ENCODE measurements at places on chromosomes 12 and 14.

DNA sequence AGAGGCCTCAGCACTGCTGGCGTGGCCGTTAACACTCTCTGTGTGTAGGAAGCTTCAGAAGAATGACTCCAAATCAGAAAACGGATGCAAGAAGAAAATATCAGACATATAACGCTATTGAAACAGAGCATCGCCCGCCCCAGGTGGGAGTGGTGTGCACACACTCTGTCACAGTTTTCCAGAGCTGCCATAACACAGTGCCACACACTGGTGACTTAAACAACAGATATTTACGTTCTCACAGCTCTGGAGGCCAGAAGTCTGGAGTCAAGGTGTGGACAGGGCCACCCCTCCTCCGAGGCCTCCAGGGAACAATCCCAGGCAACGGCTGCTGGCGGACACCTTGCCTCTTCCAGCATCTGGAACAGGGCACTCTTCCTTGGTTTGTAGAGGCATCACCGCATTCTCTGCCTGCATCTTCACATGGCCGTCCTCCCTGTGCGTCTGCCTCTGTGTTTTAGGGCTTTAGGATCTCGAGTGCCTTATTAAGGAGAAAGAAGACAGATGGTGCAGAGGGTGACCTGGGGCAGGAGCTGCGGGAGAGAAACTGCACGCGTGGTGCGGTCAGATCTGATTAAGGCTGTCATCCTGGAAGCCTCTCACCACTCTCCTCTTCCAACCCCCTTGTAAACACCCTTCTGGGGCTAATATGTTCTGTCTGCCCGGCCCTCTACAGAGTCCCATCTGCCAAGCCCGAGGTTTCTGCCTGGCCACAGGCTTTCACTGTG is 141.0 kb downstream of the SLC15A4 start:
- DNase-seq: no peak

- no peak for DNase-seq
Observed at GRCh38 chr12:122454250-122454721, 31.8 kb upstream of the CLIP1 start.

- DNase-seq: no peak
Observed at GRCh38 chr12:130572553-130572952, 143.5 kb downstream of the RIMBP2 start.

DNA sequence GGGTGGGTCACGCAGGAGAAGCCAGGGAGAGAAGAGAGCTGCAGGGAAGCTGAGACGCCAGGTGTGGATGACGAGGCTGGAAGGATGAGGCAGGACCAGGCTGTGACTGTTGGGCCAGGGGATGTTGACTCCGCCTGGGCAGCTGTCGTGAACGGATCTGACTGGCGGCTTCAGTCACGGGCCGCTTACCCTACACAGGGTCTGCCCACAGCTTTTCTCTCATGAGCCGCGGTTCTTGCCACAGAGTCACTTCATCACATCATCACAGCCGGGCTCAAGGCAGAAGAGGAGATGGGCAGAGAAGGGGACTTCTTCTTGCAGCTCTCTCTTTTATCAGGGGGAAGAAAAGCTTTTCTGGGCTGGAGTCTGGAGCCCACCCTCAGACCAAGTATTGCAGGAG is 7.7 kb downstream of the CLBA1 start:
- no peak for DNase-seq

- DNase-seq: no peak
Observed at GRCh38 chr12:29737644-29738043, 46.1 kb downstream of the TMTC1 start.

DNA sequence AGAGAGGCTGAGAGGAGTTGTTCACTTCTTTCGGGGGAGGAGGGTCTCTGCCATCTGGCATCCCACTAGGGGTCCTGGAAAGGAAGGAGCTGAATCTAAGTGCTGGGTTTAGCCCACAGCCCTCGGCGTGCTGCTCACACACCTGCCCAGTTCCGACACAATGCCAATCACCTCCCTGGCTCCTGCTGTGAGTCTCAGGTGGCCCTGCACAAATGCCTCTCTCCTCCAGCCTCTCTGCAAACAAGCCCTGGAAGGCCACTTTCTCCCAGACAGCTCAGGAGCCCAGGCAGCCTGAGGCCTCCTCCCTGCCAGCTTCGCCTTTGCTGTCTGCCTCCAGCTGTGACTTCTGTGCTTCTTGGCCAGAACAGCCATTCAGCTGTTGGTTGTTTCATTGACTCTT is 51.2 kb downstream of the SMIM41 start:
- no peak for DNase-seq

DNA sequence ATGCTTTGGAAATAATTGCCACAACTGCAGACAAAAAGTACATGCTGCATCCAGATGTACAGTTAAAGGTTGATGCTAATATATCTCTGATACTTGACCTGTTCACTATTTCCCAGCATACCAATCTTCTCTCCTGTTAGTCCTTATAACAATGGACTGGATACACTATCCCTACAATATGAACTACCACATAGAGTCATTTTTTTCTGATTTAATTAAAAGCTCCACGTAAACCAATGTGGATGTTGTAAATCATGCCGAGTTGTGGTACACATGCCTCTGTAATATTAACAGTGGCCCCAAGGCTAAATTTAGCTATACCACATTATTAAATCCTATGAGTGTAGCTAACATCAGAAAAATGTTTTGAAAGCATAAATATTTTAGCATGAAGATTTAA is 469.1 kb upstream of the RPL10L start:
- no peak for DNase-seq

DNA sequence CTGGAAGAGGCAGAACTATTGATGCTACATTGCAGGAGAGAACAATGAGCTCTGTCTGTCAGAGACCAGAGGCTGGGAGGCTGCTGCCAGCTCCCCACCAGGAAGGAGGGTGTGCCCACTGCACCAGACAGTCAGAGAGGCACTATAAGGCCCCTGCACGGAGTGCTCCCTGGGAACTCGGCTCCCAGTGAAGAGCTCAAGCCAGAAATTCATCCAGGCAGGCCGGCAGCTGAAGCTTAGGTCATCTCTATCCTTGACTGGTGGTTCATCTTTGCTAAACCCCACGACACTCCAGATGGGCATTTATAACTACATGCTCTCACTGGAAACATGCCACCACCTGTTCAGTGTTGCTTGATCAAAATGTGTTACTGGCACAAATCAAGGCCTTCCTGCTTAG is 65.1 kb upstream of the GPATCH2L start:
- DNase-seq: no peak

GRCh38 chr12:113837084-113837483 is 129.0 kb downstream of the RBM19 start:
- no peak for DNase-seq

DNA sequence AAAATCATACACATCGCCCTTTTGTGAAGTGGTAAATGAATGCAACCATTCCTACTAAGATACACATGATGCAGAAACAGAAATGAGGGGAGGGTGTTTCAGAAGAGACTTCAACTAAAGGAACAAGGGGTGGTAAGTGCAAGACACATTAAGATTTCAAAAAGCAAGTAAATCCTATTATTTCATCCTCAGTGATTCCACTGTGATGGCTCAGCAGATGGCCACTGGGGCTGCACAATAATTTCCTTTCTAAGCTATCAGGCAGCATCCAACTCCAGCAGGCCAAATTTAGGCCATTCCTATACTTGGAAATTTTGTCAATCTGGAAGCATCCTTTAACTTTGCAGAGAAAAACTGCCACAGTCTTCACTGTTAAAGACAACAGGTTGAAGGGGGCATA is 272.4 kb downstream of the NELL2 start:
- DNase-seq: no peak

GRCh38 chr12:57401165-57401564 is 29.7 kb downstream of the R3HDM2 start:
- no peak for DNase-seq

GRCh38 chr12:2667716-2668440 is 126.9 kb upstream of the FKBP4 start:
- DNase-seq: no peak

- DNase-seq: no peak
Observed at GRCh38 chr12:68190301-68190700, 30.8 kb upstream of the IFNG start.

DNA sequence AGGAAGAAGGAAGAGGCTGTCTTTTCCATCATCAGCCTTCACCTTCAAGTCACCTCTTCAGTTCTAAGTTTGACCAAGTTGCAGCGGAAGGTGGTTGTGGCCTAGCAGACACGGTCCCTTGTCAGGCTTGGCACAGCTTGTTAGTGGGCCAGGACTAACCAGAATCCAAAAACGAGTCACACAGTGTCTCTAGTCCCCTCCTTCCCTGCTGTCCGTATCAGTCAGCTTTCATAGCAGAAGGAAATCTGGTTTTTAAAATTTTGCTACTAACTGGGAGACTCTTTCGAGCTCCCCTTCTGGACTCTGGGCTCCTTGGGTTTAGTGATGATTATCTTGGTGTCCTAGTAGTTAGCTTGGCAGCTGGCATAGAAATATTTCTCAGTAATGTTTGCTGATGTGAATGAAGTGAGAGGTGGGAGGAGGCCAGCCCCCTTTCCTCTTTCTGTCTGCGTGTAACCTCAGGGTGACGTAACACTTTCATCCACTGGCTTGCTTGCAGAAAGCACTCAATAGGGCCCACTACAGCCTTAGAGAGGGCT is 3.8 kb downstream of the ETV6 start:
- DNase-seq: no peak

DNA sequence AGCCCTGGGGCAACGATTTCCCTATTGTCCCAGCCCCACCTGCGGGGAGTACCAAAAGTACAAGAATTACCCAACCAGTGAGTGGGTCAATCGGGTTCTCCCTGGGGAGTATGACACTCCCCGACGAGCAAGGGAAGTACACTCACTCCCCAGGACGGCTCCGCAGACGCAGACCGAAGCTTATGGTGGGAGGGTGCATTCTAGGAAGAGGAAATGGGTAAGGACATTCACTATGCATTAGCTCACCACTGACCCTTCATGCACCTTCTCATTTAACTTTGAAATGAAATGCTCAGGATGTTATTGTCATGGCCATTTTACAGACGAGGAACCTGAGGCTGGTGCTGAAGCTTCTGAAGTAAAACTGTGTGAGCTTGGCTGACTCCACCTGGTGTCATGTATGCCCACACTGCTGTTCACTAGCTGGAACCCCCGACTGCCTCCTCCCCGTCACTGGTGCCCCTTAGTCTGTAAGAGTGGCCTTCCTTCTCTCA is 45.8 kb upstream of the TMED10 start:
- DNase-seq: no peak

DNA sequence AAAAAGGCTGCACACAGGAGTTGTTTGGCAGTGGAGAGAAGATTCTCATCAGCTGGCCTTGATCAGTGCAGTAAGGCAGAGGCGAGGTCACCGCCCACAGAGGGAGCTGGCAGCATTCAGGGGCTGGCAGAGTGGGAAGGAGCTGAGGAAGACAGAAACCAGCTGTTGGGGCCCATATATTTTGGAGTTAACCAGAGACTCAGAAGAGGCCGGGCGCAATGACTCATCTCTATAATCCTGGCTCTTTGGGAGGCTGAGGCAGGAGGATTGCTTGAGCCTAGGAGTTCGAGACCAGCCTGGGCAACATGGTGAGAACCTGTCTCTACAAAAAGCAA is 17.7 kb downstream of the SMCO2 start:
- DNase-seq: no peak

DNA sequence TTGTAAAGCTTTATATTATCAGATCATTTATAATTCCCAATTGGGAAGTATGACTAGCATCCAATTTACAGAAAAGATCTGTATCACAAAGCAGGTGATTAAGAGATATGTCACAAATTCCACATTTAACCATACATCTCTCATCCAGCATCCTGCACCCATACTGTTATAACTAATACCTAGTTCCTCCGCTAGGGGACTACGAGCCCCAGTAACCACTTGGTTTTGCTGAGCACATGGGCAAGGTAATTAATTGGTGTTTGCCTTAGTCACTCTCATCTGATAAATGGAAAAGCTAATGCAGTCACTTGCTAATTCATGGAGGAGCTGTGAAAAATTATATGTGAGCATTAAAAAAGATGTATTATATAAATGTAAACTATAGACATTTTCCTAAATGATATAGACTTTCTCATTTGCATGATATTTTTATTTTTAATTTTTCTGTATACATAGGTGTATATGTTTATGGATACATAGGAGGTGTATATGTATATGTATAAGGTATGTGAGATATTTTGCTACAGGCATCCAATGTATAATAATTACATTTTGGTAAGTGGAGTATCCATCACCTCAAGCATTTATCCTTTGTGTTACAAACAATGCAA is 1031.8 kb downstream of the GALC start:
- DNase-seq: no peak
